ENCODE measurements at places on chromosomes 6 and 20.
A peak's percentile ranks its signal among the peaks of the same experiment; 100 is the strongest.

GRCh38 chr6:28789553-28790083 is 134.2 kb downstream of the TRIM27 start:
- DNase-seq = no peak

GRCh38 chr6:2938004-2938631 is 33.2 kb downstream of the SERPINB6 start:
- DNase-seq = no peak

DNA sequence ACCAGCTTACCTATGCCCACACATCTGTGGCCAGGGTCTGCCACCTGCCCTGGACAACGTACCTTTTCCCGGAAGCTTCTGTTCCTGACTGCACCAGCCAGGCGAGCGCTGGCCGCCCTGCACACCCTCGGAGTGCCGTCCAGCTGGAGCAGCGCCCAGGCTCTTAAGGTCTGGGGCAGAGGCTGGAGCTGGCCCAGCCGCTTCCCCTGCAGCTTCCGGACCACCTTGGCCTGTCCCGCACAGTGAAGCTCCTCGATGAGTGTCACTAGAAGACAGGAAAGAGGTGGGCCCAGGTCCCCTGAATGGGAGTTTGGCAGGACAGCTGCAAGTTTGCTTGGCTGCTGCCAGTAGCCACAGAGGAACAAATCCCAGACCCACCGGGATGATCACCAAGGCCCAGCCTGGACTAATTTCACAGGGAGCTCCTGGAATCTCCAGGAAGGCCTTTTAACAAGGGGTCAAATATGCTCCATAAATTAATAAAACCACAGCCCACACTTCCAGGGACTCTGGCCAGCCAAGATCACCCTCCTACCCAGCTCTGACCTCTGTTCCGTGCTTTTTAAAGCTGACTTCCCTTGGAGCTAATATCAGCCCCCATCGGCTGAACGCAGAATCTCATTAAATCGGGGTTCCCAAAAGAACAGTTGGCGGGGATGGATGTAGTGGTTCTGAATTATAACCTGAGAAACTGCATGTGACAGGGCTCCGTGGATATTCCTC is 82.3 kb downstream of the PTPN1 start:
- DNase-seq = no peak

DNA sequence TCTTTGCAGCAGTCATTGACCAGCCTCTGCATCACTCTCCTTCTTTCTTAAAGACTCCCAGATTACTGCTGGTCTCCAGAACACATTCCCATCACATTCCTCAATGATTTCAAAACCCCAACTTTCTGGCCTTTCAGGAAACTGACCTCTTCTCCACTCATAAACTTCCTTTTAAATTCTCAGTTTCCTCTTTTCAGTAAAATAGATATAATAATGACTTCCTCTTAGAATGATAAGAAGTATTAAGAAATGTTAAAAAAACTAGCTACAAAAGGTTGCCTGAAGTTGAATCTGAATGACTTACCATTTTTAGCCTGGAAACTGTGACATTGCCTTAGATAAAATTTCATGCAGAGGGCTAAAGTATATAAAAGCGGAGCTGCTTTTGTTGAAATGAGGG is 239.3 kb downstream of the OGFRL1 start:
- no peak for DNase-seq

GRCh38 chr20:34155836-34156235 is 43.8 kb upstream of the EIF2S2 start:
- DNase-seq = no peak

GRCh38 chr6:89580997-89581666 is 57.4 kb downstream of the LYRM2 start:
- DNase-seq = peak; percentile 29

DNA sequence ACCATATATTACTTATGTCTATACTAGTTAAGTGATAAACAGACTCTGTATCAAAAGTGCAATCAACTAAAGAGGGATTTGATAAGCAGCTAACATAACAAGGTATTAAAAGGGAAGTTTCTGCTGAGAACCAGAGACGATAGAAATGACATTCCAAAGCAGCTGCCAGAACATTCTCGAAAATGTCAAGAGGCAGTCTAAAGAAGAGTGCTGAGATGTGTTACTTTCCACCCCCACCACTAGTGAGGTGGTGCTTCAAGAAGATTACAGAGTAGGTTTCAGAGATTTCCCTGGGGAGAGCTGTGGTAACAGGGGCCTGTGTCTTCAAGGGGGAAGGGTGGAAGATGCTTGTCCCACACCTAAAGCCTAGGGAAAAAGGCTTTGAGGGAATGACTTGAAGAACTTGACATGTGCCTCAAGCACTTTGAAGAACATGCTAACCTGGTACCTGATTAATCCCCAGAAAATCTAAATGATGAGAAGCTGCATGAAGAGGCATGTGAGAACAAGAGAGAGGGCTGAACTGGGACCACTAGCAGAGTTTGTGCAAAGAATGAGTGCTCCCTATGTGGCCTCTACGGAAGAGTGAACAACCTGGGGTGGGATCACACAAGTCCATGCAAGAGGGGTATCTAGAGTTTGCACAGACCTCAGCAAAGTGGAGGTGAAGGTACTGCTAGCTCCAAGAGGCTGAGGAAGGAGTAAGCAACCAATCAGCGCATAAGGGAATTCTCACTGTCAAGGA is 5.0 kb downstream of the FAM184A start:
- no peak for DNase-seq

DNA sequence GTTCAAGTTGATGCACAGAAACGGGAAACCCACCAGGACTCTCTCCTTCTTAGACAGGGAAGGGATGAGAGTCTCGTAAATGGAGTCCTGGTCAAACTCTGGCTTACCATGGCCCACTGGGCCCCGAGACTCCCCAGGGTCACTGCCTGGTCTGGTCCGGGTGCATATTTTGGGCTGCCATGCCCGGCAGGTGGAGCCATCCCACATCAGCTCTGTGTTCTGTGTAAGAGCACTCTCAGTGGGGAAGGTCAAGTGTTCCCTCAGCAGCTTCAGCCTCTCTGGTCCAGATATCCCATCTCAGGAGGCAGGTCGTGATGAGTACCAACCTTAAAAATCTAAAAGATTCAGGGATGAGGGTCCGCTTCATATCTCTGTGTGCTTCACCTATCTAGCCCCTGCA is 138.8 kb downstream of the EDN3 start:
- DNase-seq = no peak

DNA sequence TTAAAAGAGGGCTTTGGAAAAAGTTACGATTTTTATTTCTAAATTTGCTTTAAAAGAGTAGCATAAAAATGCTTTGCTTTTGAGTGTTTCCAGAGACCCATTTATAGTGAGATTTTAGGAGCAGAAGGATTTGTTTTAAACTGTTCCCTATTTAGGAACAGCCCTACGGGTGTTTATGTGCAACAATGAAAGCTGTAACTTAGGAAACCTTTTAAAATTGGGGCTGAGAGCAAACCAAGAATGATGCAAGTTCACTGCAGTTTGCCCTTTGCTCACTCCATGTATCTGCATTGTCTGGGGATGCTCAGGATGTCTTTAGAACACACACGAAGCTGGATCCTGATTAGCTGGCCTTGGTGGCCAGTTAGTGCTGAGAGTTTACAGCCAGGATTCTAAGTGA is 40.9 kb downstream of the GHRH start:
- DNase-seq = no peak

GRCh38 chr20:33985280-33985679 is 8.4 kb upstream of the RALY start:
- no peak for DNase-seq

DNA sequence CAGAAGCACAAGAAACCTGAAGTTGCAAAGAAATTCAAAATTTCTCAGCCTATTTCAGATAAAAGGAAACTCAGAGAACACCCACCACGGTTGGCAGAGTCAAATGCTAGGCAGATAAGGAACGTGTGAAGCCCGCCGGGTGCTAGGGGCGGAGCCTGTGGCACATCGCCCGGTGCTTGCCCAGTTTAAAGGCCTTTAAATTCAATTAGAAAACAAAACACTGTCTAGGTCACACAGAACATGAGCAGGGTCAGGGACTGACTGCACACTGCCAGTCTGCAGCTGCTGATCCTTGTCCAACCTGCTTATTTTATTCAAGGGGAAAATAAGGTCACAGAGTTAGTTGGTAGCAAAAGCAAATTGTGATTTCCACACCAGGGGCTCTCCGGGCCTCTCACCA is 75.8 kb downstream of the PSMG4 start:
- DNase-seq = peak; percentile 11

DNA sequence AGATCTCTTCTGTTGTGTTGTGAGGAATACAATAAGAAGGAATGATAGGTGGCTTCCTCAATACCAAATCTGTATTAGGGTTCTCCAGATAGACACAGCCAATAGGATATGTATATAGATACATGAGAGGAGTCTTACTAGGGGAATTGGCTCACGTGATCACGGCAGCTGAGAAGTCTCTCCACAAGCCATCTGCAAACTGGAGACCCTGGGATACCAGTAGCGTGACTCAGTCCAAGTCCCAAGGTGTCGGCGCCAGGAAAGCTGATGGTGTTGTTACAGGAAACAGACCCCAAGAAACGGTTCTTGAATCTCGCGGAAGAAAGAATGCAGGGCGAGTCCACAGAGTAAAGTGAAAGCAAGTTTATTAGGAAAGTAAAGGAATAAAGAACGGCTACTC is 61.4 kb downstream of the SYTL3 start:
- DNase-seq = no peak

GRCh38 chr6:81744131-81744530 is 8.3 kb downstream of the TENT5A start:
- no peak for DNase-seq

DNA sequence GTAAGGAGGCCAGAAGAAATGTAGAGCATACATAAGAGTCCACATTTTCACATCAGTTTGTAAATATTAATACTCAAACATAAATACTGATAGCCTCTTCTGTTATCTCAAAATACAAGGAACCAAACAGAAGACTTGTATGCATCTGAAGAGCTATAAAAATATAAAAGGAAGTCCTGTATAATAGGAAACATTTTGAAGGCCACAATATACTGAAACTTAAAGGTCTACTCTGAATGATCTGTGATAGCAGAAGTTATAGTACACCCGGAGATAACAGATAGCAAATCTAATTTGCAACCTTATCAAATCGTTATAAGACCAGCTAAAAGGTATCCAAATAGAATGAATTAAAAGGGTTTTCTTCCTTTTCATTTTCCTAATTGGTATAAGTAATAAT is 111.2 kb downstream of the HIVEP2 start:
- no peak for DNase-seq

Measured in NCI-H510A treated with DMSO at 0.1 percent for 48 hours (cell line).